Lung (tissue), 17 donors: ENCODE measurements at places on chromosomes 7 and 10.

DNA sequence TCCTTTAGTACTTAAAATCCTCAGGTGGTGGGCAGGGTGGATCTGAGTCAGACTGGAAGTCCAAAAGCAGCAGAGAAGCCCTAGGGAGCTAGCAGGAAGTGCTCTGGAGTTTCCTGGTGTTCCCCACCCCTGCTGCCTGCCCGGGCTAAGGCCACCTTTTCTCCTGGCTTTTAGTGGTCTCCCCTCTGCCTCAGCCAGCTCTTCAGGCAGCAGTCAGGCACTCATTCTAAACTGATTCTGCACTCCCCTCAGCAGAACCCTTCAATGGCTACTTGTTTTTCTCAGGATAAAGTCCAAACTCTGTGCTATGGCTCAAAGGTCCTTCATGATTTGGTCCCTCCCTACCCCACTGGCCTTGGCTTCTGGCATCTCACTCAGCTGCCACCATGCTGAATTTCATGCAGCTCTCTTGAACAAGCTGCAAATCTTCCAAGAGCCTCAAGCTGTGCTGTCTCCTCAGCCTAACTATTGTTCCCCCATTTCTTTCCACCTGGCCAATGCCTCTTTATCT lies 28.9 kb upstream of the DNMBP start:
- DNase-seq, result no peak

DNA sequence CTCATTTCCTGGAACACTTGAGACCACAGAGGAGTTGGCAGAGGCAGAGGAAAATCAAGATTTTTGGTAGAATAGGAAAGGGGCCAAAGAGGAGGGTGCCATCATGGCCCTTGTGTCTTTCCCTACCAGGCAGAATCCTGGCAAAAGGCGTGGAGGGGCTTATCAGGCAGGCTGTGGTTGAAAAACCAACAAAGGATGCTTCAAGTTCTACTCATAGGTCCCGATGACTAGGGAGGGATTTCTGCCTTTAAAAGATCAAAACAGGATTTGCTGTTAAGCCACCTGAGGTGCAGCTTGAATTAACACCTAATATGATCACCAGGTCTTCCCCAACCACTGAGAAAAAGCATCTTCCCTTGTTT lies 45.7 kb downstream of the BPGM start:
- DNase-seq, result no peak

DNA sequence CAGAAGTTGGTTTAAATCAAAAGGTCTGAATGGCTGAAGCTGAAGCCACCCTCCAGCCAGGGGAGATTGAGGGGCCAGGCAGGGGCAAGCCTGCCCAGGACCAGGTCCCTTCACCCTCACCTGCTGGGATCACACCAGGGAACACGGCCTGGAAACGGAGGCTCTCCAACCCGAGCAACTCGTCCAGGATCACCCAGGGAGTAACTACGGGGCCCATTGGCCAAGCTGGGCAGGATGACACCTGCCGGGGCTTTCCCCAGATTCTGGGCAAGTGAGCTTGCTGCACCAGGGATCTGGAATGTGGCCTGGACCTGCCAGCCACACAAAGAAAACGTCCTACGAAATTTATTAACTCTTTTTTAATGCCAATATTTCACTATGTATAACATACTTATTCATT lies 30.4 kb upstream of the PPP2R2D start:
- no peak for DNase-seq

GRCh38 chr7:135204341-135204749 lies 7.0 kb downstream of the WDR91 start:
- DNase-seq, result peak; percentile 87

DNA sequence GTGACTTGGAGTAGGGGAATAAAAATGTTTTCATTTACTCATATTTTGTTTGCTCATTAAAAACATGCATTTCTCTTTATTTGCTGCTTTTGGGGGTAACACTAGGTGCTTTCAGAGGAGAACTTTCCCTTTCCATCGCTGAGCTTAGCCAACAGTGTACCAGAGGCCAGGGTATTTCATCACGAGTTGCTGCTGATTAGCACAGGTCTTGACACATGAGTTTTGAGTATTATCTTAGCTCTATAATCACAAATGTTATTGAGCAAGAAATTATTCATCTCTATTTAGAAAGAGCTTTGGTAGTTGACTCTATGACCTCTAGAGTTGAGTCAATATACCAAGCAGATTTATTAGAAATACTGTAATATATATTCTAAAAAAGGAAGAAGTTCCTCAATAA lies 375.9 kb downstream of the NXPH1 start:
- no peak for DNase-seq

DNA sequence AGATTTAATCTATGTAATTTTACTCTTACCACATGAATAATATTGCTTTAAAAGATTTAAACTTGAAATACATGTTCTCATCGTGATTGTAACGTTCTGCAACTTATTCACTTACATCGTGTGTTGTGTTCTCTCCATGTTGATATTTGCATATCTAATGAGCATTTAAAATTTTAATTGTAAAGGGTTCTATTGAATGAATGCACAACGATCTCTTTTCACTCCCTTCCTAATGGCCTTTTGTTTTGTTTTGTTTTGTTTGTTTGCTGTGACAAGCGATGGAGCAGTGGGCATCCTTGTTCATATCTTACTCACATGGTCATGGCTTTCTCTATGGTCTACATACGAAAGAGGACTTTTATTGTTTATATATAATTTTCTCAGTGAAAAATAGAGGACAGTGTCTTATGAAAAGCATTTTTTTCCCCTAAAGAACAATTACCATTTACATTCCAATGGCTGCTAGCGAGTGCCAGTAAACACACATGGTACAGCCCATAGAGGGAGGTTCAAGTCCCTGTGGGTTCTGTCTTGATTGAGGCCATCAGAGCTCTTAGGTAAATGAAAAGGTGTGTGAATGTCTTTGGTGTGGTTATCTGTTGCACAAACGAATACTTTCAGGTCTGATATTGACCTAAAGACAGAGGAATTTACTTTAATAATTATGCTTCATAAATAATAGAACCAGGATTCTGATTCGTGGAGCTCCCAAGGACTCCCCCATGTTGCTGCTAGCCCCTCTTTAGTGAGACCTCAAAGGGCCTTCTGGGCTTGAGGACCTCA lies 32.4 kb downstream of the BTBD16 start:
- DNase-seq, result no peak

DNA sequence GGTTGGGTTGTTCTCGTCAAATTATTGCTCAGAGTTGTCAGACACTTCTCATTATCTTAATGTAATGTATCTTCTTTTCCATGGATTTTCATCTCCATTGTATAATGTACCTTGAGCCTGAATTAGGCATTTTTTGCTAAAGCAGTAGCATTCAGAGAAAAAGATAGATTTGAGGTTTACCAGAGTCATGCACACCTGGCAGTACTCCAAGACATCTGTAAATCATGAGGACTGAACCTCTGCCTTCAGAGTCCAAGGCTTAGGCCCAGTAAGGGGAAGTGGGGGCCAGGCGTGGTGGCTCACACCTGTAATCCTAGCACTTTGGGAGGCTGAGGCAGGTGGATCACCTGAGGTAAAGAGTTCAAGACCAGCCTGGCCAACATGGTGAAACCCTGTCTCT lies 624.3 kb upstream of the MBL2 start:
- DNase-seq, result no peak
